ENCODE measurements at places on chromosomes 2 and 18.

- H3K27me3 ChIP-seq, result no peaks in the 10 kb centered on the region
- H3K4me1 ChIP-seq, result no peaks in the 10 kb centered on the region
- DNase-seq, result no peak
- no peaks in the 10 kb centered on the region for H3K36me3 ChIP-seq
- H3K27ac ChIP-seq, result no peak overlapping the region
Observed at GRCh38 chr2:58796239-58796910, 555.2 kb upstream of the FANCL start.

DNA sequence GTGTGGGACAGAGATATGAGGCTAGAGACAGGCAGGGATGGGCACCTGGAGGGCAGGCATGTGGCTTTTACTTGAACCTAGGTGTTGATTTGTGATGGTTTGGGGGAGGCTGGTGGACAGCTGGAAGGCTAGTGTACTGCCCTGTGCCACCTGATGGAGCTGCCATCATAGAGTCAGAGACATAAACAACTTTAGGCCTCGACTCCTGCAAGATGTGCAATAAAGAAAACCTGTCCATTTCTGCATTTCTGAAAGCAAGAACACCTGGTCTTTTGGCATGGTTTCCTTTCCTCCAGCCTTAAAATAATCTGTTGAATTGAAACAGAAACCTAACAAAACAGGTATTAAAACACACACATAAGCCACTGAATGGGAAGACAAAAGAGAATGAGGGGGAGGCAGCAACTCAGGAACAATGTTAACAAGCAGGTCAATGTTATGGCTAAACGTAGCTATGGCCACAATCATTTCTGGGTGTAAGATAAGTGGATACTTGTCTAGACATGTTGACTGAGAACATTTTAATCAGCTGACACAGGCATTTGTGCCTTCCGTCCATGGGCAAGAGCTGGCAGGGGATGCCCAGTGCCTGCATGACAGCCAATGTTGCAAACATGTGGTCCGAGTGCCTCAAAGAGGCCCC lies 87.8 kb downstream of the KCTD1 start:
- DNase-seq, result no peak
- peaks cover 4% of the 10 kb centered on the region for H3K27me3 ChIP-seq
- peaks cover 22% of the 10 kb centered on the region for H3K4me1 ChIP-seq
- H3K4me3 ChIP-seq, result no peak overlapping the region

GRCh38 chr2:222888716-222889115 lies 27.9 kb downstream of the ACSL3 start:
- peak overlapping the region; percentile 11 for H3K27ac ChIP-seq
- peaks cover 5% of the 10 kb centered on the region for H3K27me3 ChIP-seq
- peaks cover 73% of the 10 kb centered on the region for H3K4me1 ChIP-seq
- no peak for DNase-seq
- H3K4me3 ChIP-seq, result no peak overlapping the region
- no peaks in the 10 kb centered on the region for H3K36me3 ChIP-seq

DNA sequence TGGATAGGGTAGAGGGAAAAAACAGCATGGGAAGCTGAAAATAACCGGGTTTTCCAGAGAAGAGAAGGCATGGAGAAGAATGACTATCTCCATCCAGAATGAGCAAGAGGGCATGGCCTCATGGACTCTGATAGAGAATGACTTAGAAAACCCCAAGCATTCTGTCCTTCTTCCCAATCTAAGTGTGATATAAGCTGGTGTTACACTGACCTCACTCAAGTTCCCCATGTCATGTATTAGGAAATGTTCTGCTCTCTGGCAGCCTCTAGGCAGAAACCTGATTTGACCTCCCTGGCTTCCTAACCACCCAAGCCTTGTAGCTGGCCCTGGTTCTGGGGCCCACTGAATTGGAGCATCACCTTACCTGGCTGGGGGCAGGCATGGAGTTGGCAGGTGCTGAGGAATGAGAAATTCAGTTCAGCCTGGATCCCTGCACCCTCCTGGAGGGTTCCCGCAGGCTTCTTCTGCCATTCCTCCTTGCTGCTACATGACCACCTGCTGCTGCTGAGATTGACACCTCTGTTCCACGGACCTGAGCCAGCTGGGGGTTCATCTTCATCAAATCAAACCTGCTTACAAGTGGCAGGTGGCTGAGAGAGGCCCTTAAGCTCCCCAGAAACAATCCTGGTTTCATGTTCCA lies 5.2 kb upstream of the SIGLEC15 start:
- H3K27me3 ChIP-seq, result peaks cover 6% of the 10 kb centered on the region
- peaks cover 6% of the 10 kb centered on the region for H3K4me1 ChIP-seq
- DNase-seq, result no peak
- no peak overlapping the region for H3K27ac ChIP-seq
- H3K36me3 ChIP-seq, result peaks cover 6% of the 10 kb centered on the region

DNA sequence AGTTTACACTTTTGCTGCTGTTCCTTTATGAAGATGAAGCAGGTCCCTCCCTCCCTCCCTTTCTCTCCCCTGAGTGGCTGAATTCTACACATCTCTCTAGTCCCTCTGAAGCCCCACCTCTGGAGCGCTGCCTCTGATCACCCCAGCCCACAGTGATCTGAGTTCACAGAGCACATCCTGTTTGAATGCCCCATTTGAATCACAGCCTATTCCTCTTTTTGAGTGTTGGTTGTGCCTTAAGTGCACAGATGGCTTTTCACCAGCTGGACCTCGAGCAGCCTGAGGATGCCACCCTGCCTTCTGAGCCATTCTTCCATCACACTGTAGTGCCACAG lies 87.1 kb downstream of the ITGB1BP1 start:
- H3K36me3 ChIP-seq, result peaks cover 22% of the 10 kb centered on the region
- peaks cover 4% of the 10 kb centered on the region for H3K4me1 ChIP-seq
- no peak for DNase-seq
- H3K27ac ChIP-seq, result no peak overlapping the region
- no peak overlapping the region for H3K4me3 ChIP-seq

DNA sequence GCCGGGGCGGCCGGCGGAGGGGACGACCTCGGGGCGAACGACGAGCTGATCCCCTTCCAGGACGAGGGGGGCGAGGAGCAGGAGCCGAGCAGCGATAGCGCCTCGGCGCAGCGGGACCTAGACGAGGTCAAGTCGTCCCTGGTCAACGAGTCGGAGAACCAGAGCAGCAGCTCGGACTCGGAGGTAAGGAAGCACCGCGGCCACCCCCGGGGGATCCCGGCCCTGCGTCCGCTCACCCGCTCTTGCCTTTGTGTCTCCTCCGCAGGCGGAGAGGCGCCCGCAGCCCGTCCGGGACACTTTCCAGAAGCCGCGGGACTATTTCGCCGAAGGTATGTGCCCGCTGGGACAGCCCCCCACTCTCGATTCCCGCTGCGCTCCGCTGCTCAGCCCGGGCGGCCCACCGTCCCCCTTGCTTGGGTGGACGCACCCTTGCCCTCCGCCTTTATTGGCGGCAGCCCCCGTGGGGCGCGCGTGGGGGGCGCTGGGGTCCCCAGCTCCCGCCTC lies 611 bp downstream of the TCF7L1 start:
- H3K4me1 ChIP-seq, result peaks cover 31% of the 10 kb centered on the region
- peak overlapping the region; percentile 93 for H3K4me3 ChIP-seq
- H3K36me3 ChIP-seq, result peaks cover 14% of the 10 kb centered on the region
- peaks cover 10% of the 10 kb centered on the region for H3K27me3 ChIP-seq
